ENCODE measurements at places on chromosomes 5 and 9.

GRCh38 chr9:115442054-115442453 is 324.1 kb upstream of the TNC start:
- no peak for DNase-seq

DNA sequence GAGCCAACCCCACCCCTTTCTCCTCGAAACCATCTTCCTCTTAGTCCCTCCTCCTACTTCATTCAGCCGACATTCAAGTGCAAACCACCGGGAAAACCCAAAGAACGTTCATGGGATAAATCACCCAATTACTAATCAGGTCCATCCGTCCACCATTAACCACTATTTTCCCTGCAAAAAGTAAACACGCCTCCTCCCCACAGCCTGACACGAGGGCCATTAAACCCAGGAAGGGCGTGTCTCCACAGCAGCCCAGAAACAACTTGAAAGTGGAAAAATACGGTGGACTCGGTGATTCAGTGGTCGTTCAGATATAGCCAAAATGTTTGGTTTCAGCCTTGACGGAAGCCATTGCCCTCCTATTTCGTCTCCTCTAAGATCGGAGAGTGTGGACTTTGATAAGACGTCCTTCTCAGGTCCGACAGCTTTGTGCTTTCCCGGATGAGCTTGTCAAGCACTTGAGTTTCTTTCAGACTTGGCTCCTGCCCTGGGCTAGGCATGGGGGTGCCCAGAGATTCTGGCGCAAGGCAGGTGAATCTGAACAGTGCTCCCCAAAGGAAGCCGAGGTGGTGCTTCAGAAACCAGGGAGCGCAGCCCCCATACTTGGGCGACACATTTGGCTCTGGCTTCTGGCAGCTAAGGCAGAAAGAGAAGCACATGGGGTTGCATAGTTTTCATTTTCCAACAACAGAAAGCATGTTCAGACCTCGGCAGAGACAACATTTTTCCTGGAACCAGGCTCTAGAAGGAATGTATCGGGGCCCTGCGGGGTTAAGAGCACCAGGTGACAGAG is 56.6 kb downstream of the SMIM23 start:
- DNase-seq = no peak

DNA sequence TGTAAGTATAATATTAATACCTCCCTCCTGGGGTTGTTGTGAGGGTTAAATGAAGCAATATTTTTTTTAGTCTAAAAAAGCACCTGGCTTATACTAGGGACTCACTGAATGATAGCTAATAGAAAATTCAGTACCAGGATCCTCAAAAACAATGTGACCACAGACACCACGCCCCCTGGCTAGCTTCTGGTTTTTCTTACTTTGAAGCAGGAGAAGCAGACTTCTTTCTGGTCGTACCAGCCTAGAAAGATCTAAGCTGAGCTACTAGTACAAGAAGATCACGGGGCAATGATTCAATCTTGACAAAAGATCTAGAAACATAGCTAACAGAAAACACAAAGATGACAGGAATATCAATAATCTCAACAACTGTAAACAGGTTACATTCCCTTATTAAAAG is 218.5 kb upstream of the SLC30A5 start:
- no peak for DNase-seq

DNA sequence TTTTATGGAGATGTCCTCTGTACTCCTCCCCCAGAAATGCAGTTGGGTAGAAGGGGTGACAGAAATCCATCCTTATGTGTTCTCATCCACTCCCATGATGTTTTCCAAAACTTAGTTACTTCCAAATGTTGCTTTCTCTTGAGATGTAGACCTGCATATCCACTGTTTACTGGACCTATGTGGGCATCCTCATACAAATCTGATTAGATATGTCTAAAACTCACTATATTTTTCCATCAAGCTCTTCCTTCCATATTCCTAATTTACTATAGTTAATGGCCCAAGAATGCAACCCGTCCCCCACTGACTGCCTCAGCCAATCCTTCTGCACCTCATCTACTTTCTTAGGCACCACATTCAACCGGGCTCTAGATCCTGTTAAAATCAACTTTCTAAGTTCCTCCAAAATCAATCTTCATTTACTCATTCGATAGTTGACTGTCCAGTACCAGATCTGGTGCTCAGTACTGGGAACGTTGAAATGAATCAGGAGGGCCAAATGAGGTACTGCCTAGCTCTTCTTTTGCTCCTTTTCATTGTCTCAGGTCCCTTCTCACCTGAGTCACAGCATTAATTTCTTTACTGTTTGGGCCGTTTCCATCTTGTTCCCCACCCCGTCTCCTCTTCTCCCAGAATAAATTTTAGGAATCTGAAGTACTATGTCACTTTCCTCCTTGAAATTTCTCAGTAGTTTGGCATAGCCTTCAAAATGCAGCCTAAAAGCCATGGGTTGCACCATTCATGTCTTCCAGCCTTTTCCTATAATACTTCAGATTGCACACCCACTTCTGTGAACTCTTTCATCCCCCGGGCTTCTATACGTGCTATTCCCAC is 7.9 kb downstream of the PLK2 start:
- DNase-seq = no peak
